Progenitor cell of endocrine pancreas (in vitro differentiated cells): ENCODE measurements at places on chromosomes 12 and 14.

GRCh38 chr12:21940549-21941505 lies at the start of gene ABCC9:
Gene ABCC9, minus strand, starts transcription at chr12:21941426. Its CDS starts 4,752 bp downstream, at chr12:21936674.
- DNase-seq: peak; percentile 38

- no peak for DNase-seq
Observed at GRCh38 chr14:106844608-106845285, 1318.4 kb downstream of the TMEM121 start.

- no peak for DNase-seq
Observed at GRCh38 chr14:67446371-67447032, 34.5 kb upstream of the PLEK2 start.

DNA sequence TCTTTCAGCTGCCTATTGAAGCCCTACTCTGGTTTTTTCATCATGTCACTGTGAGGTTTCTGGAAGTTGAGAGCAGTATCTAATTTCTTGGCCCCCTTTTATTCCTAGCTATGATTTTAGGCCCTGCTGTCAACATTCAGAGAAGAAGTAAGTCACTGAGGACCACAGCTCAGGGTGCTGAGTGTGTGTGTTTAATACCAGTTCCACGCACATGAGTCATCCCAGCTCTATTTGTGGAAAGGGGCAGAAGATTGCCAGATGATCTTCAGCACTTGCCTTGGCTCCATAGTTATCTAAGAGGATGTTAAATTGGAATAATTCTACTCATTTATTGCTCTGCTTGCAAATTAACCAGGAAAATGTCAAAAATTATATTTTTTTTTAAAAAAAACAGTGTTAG lies 65.5 kb upstream of the SLC38A4 start:
- no peak for DNase-seq

DNA sequence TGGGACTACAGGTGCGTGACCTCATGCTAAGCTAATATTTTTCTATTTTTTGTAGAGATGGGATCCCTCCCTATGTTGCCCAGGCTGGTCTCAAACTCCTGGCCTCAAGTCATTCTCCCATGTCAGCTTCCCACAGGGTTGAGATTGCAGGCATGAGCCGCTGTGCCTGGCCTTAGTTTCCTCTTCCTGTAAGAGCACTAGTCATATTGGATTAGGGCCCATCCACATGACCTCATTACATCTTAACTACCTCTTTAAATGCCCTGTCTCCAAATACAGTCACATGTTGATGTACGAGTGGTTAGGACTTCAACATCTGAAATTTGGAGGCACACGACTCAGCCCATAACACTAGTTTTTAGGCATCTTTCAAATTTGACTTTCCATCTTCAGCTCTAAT lies 72.2 kb upstream of the RASSF3 start:
- DNase-seq: no peak
